Colonic mucosa (tissue), 4 donors: ENCODE measurements at places on chromosomes 6 and 20. TPM values are rescaled to one million over a fixed set of nuclear protein-coding genes. Genes with fewer than 3 reads are reported as not detected.

DNA sequence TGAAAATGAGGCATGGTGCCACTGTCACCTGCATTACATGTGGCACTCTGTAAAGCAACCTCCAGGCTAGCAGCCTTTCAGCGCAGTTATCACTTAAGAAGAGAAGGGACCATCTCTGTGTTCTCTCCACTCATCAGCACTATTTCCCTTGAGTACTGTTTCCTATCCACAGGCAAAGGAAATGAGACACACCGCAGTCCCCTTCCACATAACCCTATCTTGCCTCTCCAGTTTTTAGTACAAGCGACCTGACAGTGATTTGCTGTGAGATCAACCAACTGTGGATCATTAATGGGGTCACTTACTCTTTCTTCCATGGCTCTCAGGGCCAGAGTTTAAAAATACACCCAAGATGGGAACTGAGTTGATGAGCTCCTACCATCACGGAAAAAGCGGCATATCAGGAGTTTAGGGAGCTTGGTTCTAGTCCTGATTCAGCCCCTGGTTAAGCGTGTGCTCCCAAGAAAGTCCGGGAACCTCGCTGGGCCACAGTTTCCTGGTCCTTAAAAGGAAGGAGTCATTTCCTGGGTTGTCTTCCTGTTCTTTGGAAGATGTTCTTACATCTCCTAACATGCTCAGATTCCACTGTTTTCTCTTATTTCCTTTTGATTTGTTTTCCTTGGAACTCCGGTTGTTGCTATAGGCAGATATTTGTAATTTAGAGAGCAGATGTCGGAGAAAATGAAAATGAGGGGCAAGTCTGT is 27.3 kb downstream of the PRDM1 start:
- H3K27ac ChIP-seq = no peak overlapping the region
- no peak for DNase-seq
- peaks cover 5% of the 10 kb centered on the region for H3K4me1 ChIP-seq
- H3K4me3 ChIP-seq = no peak overlapping the region
- no peaks in the 10 kb centered on the region for H3K27me3 ChIP-seq

Gene TRIM10
- total RNA-seq = 3.8 TPM

- no peaks in the 10 kb centered on the region for H3K4me1 ChIP-seq
- no peaks in the 10 kb centered on the region for H3K36me3 ChIP-seq
- H3K27me3 ChIP-seq = no peaks in the 10 kb centered on the region
- H3K4me3 ChIP-seq = no peak overlapping the region
These were observed 324.7 kb downstream of the CD83 start for GRCh38 chr6:14442242-14442641.

DNA sequence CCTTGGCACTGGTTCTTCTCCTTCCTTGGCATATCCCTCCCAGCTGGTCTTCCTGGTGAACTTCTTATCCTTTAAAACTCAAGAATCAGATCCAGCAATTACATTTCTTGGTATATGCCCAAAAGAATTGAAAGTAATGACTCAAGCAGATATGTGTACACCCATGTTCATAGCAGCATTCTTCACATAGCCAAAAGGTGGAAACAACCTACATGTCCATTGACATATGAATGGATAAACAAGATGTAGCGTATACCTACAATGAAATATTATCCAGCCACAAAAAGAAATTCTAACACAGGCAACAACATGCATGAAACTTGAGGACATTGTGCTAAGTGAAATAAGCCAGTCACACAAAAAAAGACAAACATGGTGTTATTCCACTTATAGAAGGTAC is 103.7 kb upstream of the NT5E start:
- no peaks in the 10 kb centered on the region for H3K36me3 ChIP-seq
- no peaks in the 10 kb centered on the region for H3K4me1 ChIP-seq
- no peak overlapping the region for H3K4me3 ChIP-seq
- H3K27ac ChIP-seq = no peak overlapping the region
- DNase-seq = no peak

Gene PRSS35
- total RNA-seq = 0.11 TPM

Gene RIPPLY2
- total RNA-seq = not detected
